Naive thymus-derived CD8-positive, alpha-beta T cell (primary cell): ENCODE measurements at places on chromosomes 16 and 17.
A peak's percentile ranks its signal among the peaks of the same experiment; 100 is the strongest.

DNA sequence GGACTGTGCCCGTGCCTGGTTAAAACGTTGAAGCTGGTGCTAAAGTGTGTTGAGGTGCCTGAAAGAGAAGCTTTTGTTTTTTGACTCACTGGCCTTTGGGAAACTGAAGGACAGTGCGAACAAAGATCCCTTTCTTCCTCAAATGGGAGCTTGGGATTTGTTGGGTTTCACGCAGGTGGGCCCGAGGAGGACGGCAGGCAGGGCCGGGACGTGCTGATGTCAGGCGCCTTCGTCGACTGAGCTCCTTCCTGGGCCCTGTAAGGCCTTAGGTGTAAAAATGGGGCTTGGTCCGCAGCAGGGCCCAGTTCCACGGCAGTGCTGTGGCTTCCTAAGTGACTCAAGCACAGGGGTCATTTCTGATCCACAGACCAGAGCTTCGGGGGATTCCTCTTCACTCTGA, 106.9 kb downstream of the BANP start:
- no peaks in the 10 kb centered on the region for H3K27me3 ChIP-seq
- no peak overlapping the region for H3K27ac ChIP-seq
- no peak for DNase-seq
- H3K4me3 ChIP-seq, result no peak overlapping the region
- H3K4me1 ChIP-seq, result no peaks in the 10 kb centered on the region

DNA sequence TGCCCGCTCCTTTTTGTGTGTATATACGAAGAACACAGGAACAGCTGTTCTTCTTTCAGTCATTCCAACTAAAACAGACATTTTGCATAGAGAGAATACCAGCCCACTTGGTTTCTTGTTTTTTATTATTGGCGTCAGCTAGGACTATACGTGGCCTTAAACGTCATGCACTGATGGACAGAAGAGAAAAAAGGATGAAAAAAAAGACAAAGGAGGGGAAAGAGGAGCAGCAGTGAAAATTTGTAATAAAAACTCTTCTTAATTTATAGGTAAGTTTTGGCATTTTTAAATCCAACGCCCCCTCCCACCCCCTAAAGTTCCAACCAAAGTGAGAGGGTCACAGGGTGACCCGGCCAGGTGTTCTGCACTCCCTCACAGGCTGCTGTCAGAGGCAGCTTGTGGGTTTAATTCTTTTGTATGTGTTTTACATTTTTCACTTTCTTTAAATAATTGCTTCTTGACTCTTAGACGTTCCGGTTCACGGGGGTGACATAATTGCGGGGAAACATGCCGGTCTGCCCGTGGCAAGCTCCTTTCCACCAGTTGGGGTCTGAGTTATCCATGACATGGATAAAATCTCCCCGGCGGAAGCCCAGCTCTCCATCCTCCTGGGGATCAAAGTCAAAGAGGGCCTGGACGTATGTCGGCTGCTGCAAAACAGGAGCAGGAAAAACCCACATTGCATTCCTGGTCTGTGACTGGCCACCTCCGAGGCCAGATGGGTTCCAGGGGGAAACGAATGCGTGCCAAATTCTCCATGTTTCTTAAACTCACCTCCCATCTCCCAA, 30.9 kb upstream of the SLC25A19 start:
- H3K27me3 ChIP-seq, result no peaks in the 10 kb centered on the region
- DNase-seq, result no peak
- H3K4me1 ChIP-seq, result peaks cover 5% of the 10 kb centered on the region
- H3K36me3 ChIP-seq, result peaks cover 67% of the 10 kb centered on the region
- H3K27ac ChIP-seq, result no peak overlapping the region

DNA sequence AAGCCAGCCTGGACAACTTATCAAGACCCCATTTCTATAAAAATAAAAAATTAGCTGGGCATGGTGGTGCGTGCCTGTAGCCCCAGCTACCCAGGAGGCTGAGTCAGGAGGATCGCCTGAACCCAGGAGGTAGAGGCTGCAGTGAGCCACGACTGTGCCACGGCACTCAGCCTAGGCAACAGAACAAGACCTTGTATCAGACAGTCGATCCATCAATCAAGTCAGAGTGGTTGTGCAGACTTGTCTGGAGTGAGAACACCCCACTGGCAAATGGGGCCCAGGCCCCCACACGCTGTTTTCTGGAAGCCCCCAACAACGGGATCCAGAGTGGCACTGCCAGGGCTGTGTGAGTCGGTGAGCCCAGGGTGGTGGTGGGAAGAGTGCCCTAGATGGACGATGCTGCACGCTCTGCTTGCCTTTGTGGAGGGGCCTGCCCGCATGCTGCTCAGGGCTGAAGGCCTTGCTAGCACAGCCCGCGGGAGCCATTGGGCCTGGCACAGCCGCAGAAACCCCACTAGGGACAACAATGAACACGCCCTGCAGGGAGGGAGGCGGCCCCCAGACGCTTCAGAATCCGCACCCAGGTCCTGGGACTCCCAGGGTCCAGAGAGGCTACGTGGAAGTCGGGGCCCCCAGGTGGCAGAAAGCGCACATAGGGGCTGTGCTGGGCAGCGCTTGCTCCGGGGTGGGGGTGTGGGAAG, 80.1 kb upstream of the GNG13 start:
- no peak overlapping the region for H3K4me3 ChIP-seq
- no peak overlapping the region for H3K27ac ChIP-seq
- H3K4me1 ChIP-seq, result peaks cover 2% of the 10 kb centered on the region
- H3K27me3 ChIP-seq, result no peaks in the 10 kb centered on the region
- H3K36me3 ChIP-seq, result no peaks in the 10 kb centered on the region
- DNase-seq, result no peak

DNA sequence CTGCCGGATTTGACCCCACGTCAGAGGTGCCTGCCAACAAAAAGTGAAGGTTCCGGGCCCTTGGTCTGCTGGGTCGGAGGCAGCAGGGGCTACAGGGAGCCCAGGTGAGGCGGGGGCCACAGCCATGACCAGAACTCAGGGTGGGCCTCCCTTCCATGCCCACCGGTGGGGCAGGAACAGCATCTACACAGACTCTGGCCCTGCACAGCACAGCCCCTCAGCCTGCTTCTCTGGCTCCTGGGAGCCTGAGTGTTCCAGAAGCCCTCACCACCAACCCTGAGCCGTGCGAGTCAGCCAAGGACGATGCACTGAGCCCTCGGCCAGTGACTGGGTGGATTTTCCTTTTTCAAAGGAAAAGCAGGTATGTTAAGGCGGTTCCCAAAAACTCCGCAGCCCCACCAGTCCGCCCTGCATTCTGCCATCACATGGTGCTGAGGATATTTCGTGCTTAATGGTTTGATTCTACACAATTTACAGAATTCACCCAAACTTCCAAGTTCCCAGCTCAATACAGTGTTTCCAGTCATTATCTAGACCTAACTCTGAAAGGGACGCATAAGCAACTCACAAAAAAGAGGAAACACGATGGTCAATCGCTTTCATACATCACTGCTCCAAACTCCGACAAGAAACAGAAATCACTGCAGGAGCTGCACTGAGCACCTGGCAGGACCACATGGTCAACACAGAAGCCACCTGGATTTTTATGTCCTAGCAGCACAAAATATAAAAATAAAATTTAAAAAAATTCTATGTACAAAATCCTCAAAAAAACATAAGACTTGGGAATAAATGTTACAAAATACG, 19.4 kb upstream of the C16orf95 start:
- H3K27ac ChIP-seq, result peak overlapping the region; percentile 58
- peaks cover 42% of the 10 kb centered on the region for H3K4me1 ChIP-seq
- H3K4me3 ChIP-seq, result no peak overlapping the region
- peaks cover 5% of the 10 kb centered on the region for H3K36me3 ChIP-seq
- H3K27me3 ChIP-seq, result no peaks in the 10 kb centered on the region
